GM04504 (cell line): ENCODE measurements at places on chromosomes 4 and X.

GRCh38 chr4:119025916-119026661 is 109.5 kb upstream of the MYOZ2 start:
- peak; percentile 84 for DNase-seq

GRCh38 chr4:167890226-167890625 is 202.1 kb upstream of the ANXA10 start:
- DNase-seq, result no peak

- DNase-seq, result no peak
Measured at GRCh38 chr4:27428661-27429060, 568.0 kb downstream of the STIM2 start.

- no peak for DNase-seq
Measured at GRCh38 chr4:123510221-123510620, 113.6 kb downstream of the SPRY1 start.

DNA sequence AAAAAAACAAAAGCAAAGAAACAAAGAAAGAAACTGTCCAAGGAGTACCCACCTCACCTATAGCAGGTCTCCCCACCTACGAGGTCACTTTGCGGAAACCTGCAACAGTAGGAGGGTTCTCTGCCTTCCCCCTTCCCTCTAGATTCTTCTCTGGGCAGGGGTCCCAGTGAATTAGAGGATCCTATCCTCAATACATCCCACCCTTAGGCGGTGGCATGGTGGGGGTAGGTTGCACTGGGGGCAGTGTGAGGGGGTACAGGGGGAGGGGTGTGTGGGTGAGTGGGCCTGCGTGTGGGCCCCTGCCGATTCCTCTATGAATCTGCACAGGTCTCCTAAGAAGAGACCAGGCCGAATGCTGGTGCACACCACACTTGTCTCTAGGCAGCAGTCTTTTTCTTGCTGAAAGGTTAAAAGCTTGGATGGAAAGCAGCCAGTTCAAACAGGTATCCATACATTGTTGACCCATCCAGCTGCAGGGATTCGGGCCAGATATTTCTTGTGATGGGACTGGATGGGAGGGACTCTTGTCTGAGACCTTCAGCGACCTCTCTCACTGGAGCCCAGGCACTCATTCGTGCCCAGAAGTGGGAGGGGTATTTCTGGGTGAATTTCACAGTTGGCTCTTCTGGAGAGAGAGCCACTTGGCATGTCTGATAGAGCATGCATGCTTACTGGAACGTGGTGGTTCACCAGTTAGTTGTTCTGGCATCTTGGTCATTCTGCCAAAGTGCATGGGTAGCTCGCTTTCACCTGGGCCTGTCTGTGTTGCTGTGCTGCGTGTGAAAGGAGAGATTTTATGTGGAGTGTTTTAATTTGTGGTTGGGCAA is 65.6 kb downstream of the NBDY start:
- no peak for DNase-seq

DNA sequence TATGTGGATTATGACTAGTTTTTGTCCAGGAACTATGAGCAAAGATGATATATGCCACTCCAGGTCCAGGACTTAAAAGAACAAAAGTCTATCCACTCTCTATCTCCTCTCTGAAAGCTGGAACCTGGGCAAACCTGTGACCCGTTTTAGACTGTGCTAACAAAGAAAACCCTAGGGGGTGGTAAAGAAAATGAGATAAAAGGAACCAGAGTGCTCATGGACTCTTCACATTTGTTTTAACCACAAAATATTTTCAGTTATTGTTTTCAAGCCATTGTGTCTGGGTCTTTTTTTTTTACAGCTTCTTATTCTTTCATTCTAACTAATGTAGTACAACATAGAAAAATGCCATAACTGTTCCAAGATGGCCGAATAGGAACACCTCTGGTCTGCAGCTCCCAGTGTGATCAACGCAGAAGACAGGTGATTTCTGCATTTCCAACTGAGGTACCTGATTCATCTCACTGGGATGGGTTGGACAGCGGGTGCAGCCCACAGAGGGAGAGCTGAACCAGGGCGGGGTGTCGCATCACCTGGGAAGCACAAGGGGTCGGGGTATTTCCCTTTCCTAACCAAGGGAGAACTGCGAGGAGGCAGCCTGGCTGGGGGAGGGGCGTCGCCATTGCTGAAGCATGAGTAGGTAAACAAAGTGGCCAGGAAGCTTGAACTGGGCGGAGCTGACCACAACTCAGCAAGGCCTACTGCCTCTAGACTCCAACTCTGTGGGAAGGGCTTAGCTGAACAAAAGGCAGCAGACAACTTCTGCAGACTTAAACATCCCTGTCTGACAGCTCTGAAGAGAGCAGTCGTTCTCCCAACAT is 45.1 kb downstream of the CHM start:
- DNase-seq, result no peak

DNA sequence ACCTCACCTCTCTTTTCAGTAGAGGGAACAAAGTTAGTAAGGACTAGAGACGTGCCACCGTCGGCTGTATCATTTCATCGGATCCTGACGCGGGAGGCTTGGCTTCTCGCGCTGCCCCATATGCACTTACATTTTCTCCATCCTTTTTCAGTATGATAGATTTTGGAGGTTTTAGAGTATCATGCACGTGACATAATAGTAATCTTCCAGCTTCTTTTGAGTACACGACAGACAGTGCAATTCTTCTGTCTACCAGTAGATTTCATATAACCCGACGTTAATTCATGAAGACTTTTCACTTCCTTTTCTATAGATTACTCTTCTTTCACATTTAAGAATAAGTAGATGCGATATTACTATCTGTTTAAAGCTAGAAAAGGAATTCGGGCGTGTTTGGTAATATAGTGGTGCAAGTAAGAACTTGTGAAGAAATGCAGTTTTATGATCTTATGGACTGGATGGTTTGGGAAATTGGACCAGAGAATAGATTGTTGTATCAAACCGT is 1.0 kb downstream of the CDS1 start:
- DNase-seq, result no peak

- DNase-seq, result no peak
Measured at GRCh38 chrX:110320381-110320987, 2.6 kb upstream of the AMMECR1 start.

GRCh38 chr4:88429401-88429800 is 27.5 kb upstream of the HERC5 start:
- DNase-seq, result no peak

- no peak for DNase-seq
Measured at GRCh38 chr4:54433686-54434085, 204.6 kb downstream of the PDGFRA start.

GRCh38 chrX:118807151-118808017 is 16.2 kb upstream of the ZCCHC12 start:
- no peak for DNase-seq

DNA sequence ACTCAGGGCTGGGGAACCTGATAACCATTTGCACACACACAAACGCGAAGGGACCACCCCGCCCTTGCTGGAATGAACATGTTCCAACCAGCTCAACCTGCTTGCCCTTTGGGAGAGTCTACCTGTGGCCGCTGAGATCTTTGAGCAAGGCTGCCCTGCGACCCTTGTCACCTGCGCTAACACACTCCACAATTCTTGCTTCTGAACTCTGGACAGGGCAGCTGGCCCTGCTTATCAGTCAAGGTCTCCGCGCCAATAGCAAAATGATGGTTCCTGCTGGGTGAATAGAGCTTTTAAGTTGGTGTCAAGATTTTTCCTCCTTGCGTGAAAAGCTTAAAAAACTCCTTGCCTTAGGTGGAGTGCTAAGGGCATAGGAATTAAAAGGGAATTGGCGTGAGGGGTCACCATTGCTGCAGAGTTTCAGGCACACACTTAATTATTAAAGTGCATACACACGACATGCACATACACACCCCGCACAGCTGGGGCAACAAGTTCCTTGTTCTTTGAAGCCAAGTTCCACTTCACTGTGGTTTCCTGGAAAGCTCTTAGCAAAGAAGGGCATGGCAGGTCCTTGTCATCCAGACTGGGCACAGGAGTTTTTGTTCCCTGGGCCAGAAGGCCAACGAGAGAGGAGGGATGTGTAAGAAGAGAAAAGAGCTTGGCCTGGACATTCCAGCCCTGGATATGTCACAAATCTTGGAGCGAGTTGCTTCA is 207.7 kb downstream of the STIM2 start:
- DNase-seq, result no peak

DNA sequence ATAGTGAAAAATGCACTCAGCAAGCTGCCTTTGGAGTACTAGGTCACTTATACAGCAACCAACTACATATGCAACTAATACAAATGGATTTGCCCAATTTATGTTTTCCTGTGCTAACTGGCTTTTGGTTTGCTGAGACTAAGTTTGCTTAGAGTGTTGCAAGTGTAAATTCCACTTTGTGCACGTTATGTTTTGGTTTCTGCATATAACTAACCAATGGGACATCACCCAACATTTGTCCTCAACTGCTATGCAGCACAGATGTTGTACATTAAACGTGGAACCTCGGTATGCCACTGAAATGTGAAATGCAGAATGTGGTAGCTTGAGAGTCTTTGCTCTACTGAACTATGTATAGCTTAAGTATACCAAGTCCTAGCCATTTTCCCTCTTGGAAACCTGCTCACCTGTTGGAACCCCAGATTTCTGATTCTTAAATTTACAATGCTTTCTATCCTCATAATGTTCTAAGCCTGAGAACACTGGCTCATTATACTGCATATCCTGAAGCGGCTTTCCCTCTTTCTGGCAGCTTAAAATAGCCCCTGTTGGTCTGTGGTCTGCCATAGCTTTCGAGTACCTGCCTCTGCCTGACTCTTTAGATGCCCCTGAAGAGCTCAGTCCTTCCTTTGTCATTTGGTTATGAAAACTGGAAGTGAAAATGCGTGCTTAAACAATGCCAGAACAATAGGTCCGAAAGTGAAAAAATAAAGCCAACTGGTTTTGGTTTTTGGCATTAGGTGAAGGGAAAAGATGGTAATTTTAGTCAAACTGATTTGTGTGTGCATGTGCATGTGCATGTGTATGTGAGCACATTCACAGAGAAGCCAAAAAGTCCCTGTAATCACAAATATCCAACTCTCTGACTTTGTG is 158.0 kb downstream of the SH2D1A start:
- no peak for DNase-seq

DNA sequence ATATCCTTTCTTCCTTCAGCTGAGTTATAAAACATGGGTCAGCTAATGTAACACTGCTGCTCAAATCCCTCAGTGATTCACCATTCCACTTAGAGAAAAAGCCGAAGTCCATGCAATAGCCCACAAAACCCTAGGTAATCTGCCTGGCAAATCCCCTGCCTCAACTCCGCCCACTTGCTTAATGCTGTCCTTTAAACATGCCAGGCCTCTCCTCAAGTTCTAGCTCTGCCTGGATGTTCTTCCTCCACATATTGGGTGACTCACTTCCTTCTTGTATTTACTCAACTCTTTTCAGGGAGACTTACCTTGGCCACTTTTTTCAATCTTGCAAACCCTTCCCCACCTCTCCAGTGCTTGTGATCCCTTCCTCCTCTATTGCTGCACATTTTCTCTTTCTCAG is 89.8 kb downstream of the EMCN start:
- DNase-seq, result no peak

DNA sequence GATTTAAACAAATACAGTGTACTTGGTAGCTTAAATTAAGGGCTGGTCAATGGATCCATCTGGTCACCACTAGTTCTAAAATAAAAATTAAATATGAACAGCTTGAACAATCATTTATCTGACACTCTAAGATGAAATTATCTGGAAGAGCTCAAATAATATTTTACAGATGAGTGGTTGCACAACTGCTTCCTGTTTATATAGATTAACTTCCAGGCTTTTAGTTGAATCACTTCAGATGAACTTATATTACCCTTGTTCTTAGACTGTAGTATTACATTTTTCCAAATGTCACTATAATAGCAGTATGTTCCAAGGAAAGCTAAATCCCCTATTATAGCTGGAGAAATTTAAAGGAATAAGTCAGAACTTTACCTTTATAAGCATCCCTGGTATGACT is 92.4 kb upstream of the SMIM10 start:
- DNase-seq, result no peak

GRCh38 chrX:94123062-94123461 is 449.1 kb downstream of the FAM133A start:
- DNase-seq, result no peak

DNA sequence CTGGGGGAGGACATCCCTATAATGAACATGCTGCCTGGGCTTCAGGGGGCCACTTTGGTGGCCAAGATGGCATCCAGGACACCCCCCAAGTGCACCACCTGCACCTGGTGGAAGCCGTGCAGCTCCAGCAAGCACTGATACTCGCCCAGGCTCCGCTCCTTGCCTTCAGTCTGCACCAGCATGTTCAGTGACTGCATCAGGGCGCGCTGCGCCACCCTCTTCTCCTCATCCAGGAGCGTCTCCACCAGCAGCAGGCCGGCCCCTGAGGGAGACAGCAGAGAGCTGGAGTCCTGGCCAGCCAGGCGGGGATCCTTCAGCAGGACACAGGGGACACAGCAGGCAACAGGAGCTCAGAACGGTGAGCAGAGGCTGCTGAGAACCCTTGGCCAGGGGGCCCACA is 11.3 kb upstream of the SLC25A6 start:
- no peak for DNase-seq

DNA sequence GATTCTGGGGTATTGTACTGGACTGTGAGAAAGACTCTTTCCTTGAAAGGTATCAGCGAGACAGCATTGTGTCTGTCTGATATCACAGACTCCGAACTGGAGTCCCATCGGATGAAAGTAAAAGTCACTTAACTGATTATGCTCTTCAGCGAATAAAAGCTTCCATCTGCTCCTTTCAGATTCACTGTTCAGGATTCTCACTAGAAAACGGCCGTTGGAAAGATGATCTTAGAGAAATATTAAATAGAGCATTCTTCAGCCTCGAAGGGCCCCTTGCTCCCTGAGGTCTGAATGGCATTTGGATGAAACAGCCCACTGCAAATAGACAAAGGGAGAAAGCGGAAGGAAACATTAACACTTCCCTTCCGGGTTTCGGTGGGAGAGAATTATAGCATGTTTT is 416.2 kb upstream of the PRKX start:
- DNase-seq, result no peak

GRCh38 chr4:113071805-113072204 is 22.4 kb downstream of the ANK2 start:
- no peak for DNase-seq

DNA sequence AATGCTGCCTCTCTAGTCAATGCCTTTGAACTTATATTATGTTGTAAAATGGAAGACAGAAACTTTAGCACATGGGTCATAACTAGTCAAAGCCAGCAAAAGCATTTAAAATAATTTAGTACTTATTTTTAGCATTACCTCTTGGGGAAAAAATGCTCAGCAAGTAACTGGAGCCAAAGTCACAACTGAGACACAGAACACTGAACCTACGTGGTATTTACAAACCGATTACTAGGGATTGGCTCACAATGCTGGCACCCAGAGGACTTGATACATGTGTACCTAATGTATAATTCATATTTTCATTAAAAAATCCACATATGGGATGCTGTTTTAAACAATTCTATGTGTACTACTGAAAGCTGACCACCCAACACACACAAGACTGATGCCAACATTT is 38.4 kb downstream of the PHKA2 start:
- no peak for DNase-seq

DNA sequence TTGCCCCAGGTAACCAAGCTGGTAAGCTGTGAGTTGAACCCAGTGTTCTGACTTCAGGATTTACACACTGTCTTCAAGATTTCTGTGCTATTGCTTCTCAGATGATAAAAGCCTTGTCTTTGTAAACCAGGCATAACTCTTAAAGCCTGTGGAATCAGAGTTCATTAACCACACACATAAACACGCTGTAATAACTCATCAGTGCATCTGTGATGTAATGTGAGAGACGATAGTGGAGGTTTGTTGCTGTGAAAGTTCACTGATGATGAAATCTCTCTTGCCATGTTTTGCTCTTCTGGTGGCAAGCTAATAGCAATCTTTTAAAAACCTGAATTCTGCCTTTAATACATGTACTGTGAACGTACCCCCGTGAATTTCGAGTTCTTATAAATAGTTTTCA is 41.5 kb downstream of the CLCN4 start:
- no peak for DNase-seq
